ENCODE measurements at places on chromosomes 12 and 14. TPM values are rescaled to one million over a fixed set of nuclear protein-coding genes. Genes with fewer than 3 reads are reported as not detected.

DNA sequence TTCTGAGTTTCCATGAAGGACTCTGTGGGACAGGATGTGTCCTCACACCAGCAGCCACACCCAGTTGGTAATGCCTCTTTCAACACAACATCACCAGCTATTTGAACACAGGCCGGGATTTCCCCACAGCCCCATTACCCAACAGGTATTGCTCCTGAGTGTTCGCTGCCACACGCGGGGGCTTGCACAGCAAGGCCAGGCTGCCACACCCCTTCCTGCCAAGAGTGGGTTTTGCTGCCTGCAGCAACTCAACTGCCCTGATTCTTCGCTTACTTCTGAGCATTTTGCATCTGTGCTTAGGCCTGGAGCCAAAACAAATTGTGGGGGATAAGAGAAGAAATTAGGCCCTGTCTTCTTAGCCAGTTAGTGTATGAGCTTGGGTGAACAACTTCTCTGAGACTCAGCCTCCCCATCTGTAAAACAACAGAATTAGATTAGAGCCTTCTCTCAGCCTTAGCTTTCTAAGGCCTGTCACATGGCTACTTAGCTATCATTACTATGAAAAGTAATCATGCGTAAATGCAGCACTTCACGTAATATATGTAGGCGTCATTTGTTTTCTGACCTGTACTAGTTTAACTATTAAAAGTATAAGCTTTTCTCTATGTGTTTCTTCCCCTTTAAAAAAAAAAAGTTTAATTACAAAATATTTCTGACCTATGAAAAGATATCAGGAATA, 20.0 kb downstream of the CKAP4 start:
- DNase-seq = peak; percentile 84

DNA sequence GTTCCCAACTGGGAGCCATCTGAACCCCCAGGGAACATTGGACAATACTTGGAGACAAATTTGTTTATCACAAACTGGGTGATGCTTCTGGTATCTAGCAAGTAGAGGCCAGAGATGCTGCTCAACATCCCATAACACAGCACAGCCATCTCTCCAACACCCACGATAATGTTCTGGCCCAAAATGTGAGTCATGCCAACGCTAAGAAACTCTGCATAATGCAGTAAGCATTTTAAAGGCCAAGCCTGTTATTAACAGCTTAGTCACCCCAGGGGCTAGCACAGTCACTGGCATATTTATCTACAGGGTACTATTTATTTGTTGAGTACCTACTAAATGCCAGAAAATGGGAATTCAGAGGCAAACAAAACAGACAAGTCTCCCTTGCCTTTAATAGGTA, 873.1 kb upstream of the TMEM132C start:
- DNase-seq = no peak

GRCh38 chr14:98940693-98941437, 331.1 kb downstream of the BCL11B start:
- DNase-seq = peak; percentile 3

- no peak for DNase-seq
These were observed 1366.5 kb downstream of the AACS start for GRCh38 chr12:126431767-126432166.

DNA sequence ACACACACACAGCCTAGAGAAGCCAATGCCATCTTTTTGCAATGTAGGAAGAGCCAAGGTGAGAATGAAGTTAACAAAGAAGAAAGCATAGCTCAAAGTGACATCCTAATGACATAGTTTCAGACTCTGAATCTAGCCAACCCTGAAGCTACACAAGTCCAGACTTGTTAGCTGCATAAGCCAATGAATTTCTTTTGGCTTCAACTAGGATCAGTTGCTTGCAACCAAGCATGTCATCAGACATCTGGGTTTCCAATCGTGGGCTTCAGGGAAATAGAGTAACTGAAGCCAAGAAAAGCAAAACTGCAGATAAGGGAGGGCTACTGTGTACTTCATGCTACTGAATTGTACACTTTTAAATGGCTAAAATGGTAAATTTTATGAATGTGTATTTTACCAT, 4.4 kb upstream of the GPHN start:
- DNase-seq = no peak

Gene IL25
- total RNA-seq = not detected

- DNase-seq = no peak
These were observed 569.9 kb downstream of the TMTC2 start for GRCh38 chr12:83256562-83256961.

DNA sequence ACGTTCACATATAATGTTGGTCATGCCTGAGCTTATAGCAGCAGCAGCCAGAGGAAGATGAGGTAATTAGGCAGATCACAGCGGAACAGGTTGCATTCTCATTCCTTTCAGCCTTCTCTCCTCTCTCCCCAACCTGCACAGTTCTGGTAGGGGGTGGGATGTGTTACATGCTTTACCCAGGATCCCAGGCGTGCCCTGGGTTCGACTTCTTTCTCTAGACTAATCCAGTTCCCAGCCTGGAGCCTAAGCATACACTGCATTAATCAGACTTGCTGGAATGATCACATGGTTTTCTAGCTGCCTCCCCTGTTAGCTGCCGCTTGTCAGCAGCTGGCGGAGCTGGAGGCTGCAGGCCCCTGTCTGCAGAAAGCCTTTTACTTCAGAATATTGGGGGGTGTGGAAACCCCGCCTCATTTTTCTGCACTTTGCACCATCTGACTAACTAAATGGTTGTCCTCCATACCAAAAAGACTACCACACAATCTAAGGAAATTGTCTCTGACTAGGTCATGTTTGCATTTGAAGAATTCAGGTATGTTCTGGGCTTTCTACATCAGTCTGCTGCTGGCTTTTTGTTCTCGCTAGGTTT, 46.0 kb upstream of the EVL start:
- DNase-seq = no peak

DNA sequence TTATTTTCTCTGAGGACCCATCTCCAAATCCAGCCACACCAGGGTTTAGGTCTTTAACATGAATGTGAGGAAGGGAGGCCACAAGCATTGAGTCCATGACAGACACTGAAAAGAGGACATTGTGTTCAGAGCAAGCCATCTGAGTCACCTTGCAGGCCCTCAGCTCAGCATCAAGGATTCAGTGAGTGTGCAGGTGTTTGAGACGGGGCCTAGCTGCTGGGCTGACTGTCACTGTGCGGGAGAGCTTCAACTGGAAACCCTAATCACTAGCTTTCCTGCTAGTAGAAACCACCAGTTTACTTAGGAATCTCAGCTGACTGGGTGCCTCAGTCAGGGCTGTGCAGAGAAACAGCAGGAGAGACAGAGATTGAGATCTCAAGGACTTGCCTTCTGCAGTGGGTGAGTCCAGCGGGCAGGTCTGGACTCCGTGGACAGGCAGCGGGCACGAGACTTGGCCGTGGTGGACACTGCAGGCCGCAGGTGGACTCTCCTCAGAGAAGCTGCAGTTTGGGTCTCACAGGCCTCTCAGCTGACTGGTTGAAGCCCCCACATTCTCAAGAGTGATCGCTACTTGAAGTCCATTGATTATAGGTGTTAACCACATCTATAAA, 86.1 kb upstream of the DYNC1H1 start:
- no peak for DNase-seq

- no peak for DNase-seq
These were observed 11.4 kb upstream of the RNF34 start for GRCh38 chr12:121388421-121388981.

Gene USP30
- 8.1 TPM for total RNA-seq

DNA sequence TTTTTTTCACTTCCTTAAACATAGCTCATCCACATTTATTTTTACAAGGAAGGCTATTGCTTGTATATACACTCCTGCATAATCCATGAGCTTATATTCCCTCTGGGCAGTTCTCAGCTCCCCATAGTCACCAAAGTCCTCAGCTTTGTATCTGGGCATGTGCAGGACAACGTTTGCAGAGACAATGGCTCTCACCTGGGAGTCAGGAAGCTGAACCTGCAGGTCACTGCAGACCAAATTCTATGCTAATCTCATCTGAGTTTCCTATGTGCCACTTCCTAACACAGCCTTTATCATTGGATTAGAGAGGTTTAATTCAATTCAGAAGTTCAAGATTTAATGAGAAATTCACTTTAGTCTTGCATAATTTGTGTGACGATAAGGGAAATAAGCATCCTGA, 131.5 kb downstream of the KCNK10 start:
- DNase-seq = no peak

- DNase-seq = no peak
These were observed 25.6 kb downstream of the MGAT4C start for GRCh38 chr12:86230516-86231146.

Gene ZFHX2
- 2.3 TPM for total RNA-seq

GRCh38 chr14:50599700-50600444, 39.9 kb downstream of the ATL1 start:
- no peak for DNase-seq

DNA sequence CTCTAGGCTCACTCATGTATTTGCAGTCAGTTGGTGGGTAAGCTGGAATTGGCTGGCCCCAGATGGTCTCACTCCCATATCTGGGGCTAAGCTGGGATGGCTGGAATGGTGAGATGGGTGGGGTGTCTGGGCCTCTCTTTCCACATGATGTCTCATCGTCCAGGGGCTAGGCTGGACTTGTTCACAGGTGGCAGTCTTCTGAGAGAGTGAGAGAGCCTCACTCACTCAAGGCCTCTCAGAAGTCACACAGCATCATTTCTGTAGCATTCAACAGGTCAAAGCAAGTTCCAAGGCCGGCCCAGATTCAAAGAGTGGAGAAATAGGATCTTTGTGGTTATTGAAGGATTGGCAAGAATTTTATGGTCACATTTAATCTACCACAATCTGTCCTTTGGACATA, 102.7 kb downstream of the UNC79 start:
- no peak for DNase-seq

DNA sequence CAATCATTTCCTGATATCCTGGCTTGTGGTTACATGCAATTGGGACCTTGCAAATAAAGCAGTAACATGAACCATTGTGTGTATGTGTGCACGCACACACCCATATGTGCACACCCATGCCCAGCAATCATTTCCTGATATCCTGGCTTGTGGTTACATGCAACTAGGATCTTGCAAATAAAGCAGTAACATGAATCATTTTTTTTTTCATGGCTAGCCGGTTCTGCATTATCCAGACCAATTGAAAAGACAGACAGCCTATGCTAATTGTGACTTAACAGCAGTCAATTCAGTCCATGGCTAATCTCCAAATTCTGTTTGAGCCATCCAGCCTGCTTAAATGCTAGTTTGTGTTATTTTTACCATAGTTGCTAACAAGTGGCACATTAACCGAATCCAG, 134.3 kb downstream of the TTC7B start:
- DNase-seq = no peak

Gene OTOGL
- total RNA-seq = 0.24 TPM

- no peak for DNase-seq
These were observed 52.5 kb upstream of the PLEKHG7 start for GRCh38 chr12:92650228-92650822.

Gene NUAK1
- total RNA-seq = 16.9 TPM

DNA sequence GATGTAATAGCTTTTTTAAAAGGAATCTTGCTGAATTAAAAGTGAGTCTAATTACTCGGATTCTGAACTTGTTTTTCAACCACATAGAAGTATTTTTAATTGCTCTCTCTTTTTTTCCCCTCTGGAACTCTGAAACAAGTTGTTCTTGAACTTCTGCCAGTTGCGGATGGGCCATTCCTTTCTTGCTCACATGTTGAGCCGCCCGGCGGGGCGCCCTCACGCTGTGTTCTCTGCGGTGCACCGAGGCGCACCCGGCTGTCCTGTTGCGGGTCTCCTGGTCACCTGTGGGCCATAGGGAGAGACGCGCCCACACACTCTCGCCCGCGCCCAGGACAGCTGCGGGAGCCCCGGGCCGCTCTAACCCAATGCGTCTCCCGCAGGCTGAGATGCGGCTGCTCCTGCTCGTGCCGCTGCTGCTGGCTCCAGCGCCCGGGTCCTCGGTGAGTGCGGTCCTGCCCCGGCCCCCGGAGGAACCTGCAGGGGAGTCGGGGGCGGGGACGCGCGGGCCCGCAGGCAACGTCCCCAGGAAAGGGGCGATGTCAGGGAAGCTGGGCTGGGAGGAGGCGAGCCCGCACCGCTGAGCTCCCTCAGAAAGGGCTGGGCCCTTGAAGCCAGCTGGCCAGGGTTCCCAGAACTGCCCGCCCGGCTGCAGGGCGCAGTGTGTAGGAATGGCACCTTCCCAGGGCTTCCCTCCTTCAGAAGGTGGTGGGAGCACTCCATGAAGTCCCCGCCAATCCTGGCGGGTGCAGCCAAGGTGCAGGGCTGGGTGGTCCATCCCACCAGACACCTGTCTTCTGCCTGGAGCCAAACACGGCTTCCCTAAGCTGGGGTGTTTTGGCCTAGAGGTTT, 2.3 kb downstream of the PAPLN start:
- peak; percentile 83 for DNase-seq

DNA sequence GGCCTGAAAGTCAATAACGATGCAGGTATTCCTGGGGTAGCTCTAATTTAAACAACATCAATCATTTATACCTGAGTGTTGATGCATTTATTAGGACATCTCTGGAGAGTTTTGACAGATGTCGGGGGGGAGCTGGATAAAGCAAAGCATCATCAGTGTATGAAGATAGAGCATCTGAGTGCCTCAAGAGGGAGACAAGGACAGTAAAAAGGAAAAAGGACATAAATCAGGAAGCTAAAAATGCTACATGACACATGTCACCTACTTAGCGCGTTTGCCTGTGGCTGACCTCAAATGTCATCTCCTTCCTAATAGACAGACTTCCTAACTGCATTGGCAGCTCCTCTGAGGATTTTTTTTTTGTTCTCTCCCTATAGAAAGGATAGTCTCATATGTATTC, 259.5 kb upstream of the PKP2 start:
- DNase-seq = no peak

Gene SERPINA6
- not detected for total RNA-seq

Gene FBXO21
- total RNA-seq = 25.8 TPM

GRCh38 chr12:68824131-68824530, 16.2 kb downstream of the MDM2 start:
- no peak for DNase-seq

All from posterior vena cava (tissue), 2 donors.